ENCODE measurements at places on chromosomes 11 and 22. TPM values are rescaled to one million over a fixed set of nuclear protein-coding genes. Genes with fewer than 3 reads are reported as not detected.

Gene OR5B21
- polyA plus RNA-seq, result not detected

- no peak for DNase-seq
These were observed 106.8 kb upstream of the B3GAT1 start for GRCh38 chr11:134518616-134519389.

DNA sequence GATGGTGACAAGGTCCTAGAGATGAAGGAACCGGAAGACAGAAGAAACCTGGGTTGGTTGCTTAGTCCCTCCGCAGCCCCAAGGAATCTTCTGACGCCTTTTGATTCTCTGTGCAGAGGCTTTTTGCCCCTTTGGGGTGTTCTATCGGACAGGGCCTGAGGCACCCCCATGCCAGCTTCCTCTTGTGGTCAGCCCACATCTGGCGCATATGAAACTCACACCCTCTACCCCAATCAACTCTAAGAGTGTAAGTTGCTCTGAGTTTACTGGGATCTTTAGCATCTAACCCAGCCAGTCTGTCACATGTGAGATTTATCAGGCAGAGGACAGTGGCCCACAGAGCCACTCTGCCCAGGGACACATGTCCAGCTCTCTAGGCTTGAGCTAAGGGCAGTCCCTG, 17.4 kb downstream of the RASD2 start:
- DNase-seq, result no peak

DNA sequence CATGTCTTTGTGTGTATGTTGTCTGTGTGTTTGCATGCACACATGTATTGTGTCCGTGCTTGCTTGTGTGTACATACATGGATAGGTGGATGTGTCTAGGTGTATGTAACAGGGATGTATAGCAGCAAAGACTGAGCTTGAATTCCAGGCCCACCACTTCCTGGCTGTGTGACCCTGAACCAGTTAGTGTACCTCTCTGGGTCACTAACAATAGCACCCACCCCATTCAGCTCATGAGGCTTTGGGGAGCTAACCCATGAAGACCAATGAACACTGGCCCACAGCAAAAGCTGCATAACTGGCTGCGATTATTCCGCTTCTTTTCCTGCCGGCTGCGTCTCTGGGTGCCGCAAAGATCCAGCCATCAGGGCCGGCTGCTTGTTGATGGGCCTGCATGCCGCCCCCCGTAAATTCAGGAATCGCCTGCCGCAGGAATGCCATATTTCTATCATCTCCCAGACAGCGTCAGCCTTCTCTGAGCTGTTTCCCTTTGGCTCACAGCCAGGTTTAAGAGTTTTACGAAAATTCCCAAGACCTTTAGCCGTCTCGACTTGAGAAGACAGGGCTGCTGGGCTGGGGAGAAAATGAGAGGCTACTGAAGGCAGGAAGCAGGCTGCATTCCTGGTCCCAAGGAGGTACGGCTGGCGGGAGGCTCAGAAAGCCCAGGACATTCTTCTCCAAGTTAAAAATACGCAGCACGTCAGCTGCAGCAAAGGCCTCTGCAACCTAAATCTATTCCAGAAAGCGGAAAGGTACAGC, 224.6 kb downstream of the MN1 start:
- DNase-seq, result peak; percentile 69

Gene SUSD2
- polyA plus RNA-seq, result 11.5 TPM

Gene TTC38
- 34.1 TPM for polyA plus RNA-seq

Gene ANO9
- 6.8 TPM for polyA plus RNA-seq

GRCh38 chr11:7898666-7899283, 32.3 kb downstream of the OR10A6 start:
- DNase-seq, result no peak

Gene SPON1
- 85.4 TPM for polyA plus RNA-seq

- DNase-seq, result no peak
These were observed 16.1 kb upstream of the SLC35C1 start for GRCh38 chr11:45788887-45789286.

GRCh38 chr11:74636630-74637184, 44.3 kb downstream of the POLD3 start:
- DNase-seq, result no peak

GRCh38 chr22:33337524-33337923, 279.3 kb upstream of the SYN3 start:
- no peak for DNase-seq

DNA sequence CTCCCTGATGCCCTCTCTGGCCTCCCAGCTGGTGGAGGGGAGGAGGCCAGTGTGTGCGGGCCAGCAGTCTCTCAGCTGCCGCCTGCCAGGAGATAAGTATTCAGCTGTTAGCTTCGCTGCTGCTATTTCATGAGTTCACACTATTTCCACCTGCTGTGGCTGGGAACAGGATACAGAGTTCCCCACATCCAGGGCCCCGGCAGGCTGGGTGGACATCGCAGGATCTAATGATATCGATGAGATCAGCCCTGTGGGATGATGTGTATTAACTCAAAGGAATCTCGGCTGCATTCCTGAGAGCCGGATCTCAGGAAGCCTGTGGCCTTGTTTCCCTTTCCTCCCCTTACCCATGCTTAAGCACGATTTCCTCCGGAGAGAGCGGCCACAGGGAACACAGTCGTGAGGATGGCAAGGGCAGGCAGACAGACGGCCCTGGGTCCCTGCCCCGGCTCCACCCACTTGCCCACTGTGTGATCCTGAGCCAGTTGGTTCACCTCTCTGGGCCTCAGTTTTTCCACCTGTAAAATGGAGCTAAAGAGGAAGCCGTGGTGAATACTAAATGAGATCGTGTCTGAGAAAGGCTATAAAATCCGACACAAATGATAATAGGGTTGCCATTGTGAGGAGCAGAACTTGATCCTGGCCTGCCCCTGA, 6.5 kb upstream of the PVALB start:
- no peak for DNase-seq

DNA sequence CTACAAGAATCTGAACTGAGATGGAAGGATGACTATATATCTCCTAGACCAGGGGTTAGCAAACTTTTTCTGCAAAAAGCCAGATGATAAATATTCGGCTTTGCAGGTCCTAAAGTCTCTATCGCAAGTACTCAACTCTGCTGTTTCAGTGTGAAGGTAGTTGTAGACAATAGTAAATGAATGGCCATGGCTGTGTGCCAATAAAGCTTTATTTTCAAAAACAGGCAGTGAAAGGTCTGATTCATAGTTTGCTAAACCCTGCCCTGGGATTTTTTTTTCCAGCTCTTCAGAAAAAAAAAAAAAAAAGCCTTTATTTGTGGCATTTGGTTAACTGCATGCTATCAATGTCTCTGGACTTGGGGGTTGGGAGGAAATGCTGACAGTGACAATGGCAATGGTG, 37.5 kb downstream of the FAM227A start:
- no peak for DNase-seq

DNA sequence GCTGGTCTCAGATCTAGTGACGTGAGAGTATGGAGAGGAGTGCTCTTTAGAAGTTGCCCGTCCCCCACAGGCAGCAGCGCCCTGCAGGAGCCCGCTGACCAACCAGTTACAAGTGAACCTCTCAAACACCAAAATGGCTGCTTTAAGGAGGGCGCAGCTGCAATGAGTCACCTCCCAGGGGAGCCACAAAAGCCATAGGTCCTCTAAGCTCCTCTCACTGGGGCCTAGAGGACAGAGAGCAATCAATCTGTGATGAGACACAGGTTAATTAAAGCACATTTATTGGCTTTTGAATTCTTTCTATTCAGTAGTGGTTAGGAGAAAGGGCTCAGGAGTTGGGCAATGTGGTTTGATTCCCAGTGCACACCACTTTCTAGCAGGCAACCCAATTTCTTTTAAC, 15.5 kb upstream of the RAPSN start:
- DNase-seq, result no peak
